ENCODE measurements at places on chromosomes 6 and 20. TPM values are rescaled to one million over a fixed set of nuclear protein-coding genes. Genes with fewer than 3 reads are reported as not detected.

Gene FOXP4
- polyA plus RNA-seq, result 48.4 TPM

Gene ZNF334
- polyA plus RNA-seq, result 44.9 TPM

Gene OR2H1
- polyA plus RNA-seq, result not detected

Gene GABRR1
- 1.3 TPM for polyA plus RNA-seq

Gene LY6G6C
- polyA plus RNA-seq, result 0.69 TPM

Gene SLC17A2
- 0.43 TPM for polyA plus RNA-seq

Gene ZBTB46
- polyA plus RNA-seq, result 16.8 TPM

Gene MGME1
- polyA plus RNA-seq, result 46.7 TPM

Gene PDE10A
- 19.6 TPM for polyA plus RNA-seq

Gene MOXD1
- polyA plus RNA-seq, result 182 TPM

DNA sequence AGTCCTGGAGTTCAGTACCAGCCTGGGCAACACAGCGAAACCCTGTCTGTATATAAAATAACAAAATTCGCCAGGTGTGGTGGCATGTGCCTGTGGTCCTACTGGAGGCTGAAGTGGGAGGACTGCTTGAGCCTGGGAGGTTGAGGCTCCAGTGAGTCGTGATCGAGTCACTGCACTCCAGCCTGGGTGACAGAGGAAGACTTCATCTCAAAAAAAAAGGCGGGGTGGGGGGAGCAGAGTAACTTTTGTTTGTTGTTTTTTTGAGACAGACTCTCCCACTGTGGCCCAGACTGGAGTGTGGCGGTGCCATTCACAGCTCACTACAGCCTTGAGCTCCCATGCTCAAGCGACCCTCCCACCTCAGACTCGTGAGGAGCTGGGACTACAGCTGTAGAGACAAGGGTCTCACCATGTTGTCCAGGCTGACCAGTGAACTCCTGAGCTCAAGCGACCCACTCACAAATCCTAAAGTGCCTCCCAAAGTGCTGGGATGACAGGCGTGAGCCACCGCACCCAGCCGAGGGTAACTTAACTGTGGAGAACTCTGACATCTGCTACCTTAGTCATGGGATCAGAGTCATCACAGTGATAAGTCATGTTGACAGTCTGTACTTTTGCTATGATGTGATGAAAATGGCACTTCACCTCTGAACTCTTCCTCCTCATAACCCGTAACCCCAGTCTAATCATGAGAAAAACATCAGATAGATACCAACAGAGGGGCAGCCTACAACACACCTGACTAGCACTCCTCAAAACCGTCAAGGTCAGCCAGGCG, 16.5 kb downstream of the PEDS1 start:
- no peak for DNase-seq

DNA sequence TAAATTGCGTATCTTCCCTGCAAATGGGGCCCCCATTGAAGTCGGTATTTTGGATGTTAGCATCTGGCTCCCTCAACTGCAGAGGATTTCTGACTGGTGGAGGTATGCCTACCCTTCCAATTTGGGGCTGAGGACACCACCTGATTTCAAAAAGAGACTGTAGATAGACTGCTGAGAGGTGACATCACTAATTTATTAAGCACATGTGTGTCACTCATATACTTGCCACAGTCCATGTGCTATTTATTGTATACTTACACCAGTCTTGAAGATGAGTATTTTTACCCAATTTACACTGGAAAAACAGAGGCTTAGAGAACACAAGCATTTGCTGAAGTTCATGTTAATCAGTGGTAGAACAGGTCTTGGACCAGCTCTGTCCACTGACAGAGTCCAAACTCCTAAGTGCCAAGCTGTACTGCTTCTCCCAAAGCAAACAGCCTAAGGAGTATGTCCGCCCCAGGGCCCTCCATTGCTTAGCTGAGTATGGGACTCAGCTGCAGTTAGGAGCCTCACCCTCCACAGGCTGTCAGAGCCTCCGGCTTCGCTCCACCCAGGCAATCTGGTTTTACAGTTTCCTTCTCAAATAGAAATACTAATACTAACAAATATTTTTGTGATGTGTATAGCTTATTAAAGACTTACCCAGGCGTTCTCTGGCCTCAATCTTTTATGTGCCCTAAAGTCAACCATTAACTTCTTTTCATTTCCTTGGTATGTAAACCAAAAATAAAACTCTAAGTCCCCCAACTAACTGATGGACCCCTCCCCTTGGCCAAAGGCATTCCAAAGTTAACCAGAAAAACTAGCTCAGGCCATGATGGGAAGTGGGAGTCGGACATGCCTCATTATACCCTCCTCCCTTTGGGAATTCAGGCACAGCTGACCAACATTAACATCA, 17.5 kb downstream of the RIN2 start:
- DNase-seq, result peak; percentile 66

GRCh38 chr20:25284131-25284601, 36.3 kb downstream of the PYGB start:
- no peak for DNase-seq

DNA sequence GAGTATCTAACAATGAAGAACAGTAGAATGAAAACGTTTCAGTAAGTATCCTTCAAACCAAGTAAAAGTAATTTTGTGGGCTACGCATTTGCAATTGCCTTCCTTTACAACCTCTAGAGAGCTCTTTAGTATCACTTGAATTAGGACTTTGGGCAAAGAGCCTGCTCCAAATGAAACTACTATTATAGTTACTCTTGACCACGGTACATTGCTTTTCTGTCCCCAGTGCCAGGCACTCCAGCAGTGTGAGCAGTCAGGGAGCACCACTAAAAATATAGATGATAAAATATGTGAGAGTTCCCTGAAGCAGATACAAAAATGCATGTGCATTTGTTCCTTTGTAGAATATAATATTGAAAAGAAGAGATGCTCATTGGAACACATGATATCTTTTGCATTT, 450.1 kb upstream of the MANEA start:
- no peak for DNase-seq

GRCh38 chr6:134684423-134684795, 265.5 kb downstream of the ALDH8A1 start:
- DNase-seq, result no peak

DNA sequence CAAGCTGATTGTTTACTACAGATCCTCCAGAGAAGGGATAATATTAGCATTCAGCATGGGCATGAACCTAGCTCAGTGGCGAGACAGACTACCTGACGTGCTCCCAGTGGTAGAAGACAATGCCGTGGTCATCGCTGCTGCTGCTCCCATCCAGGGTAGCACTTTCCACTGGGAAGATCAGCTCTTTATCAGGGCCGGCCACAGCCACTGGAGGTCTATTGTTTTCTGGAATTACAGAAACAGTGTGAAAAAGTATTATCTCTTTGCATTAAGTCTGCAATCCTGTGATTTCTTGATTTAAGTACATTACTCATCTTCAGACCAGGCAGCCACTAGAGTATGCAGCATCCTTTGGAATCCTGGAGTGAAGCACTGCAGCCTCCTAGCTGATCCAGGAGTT, 75.0 kb downstream of the ALDH5A1 start:
- DNase-seq, result no peak

GRCh38 chr6:25326960-25327359, 47.8 kb downstream of the CARMIL1 start:
- no peak for DNase-seq

DNA sequence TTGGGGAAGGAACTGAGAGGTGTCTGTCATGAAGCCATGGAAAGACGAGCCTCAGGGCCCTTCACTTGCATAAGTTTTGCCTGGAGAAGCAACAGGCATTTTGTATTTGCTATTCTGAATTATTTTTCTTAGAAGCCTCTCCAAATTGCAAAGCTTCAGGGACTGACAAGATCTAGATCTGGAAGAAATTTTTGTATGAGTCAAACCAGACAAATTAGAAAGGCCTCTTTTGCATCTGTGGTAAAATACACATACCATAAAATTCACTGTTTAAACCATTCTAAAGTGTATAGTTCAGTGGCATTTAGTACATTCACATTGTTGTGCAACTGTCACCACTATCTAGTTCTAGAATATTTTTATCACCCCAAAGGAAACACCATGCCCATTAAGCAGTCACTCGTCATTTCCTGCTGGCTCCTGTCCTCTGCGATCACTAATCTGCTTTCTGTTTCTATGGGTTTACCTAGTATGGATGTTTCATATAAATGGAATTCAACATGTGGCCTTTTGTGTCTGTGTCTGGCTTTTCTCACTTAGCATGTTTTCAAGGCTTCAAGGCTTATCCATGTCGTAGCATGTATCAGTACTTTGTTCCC, 269.1 kb downstream of the PHF3 start:
- no peak for DNase-seq

DNA sequence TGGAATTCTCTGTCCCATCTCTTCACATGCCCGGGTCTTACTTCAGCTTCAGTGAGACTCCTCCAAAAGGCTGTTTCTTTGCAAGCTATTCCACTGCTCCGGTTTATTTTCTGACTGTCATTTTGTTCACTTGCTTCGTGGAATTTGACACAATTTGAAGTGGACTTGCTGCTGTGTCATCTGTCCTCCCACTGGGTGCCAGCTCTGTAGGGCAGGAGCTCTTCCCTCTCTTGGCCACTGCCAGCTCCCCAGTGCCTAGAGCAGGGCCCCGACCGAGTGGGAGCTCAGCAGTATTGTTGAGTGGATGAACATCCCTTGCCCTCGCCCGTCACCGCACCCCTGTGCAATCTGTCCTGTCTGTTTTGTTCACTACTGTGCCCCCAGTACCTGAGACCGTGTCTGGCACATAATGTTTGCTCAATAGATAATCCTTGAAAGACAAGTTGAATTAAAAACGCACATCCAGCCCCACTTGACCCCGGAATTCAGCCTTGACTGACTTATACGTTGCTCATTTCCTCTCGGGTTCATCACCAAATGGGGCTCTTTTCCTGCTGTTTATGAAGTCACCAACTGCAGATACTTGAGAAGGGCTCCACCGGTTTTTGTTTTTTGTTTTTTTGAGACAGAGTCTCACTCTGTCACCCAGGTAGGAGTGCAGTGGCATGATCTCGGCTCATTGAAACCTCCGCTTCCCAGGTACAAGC, 170.3 kb upstream of the KCNG1 start:
- DNase-seq, result no peak

GRCh38 chr20:10280018-10280908, 61.6 kb downstream of the SNAP25 start:
- no peak for DNase-seq

GRCh38 chr6:3345836-3346235, 87.1 kb downstream of the PSMG4 start:
- no peak for DNase-seq

- DNase-seq, result peak; percentile 67
Observed at GRCh38 chr6:1864496-1864895, 254.8 kb downstream of the FOXC1 start.

DNA sequence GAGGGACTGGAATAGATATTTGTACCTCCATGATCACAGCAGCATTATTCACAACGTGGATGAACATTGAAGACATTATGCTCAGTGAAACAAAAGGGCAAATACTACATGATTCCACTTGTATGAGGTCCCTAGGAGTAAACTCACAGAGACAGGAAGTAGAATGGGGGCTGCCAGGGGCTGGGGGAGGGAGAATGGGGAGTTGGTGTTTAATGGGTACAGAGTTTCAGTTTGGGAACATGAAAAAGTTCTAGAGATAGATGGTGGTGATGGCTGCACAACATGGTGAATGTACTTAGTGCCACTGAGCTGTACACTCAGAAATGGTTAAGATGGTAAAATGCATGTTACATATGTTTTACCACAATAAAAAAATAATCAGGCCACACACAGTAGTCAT, 164.3 kb upstream of the RREB1 start:
- DNase-seq, result no peak

DNA sequence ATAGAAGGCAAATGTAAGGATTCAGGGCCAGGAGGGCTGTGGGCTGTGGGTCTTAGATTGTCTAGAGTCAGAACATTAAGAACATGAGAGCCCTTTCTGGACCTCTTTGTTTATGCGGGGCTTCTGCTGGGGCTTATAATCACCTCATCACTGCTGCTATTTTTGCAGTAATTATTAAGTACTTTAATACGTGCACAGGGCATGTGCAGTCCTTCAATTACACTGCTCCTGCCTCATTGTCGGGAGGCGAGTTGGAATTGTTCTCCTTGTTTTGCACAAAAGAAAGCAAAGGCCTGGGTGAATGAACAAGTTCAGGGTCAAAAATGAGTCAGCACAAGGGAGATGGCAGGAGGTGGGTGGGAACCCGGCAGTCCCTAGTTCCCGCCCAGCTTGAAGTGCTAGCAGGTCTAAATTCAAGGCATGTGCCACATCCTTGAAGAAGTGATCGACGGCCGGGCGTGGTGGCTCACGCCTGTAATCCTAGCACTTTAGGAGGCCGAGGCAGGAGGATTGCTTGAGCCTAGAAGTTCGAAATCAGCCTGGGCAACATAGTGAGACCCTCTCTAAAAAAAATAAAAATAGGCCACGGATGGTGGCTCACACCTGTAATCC, 34.4 kb upstream of the PTPN1 start:
- no peak for DNase-seq

GRCh38 chr6:107621229-107621937, 131.5 kb downstream of the SOBP start:
- DNase-seq, result no peak

DNA sequence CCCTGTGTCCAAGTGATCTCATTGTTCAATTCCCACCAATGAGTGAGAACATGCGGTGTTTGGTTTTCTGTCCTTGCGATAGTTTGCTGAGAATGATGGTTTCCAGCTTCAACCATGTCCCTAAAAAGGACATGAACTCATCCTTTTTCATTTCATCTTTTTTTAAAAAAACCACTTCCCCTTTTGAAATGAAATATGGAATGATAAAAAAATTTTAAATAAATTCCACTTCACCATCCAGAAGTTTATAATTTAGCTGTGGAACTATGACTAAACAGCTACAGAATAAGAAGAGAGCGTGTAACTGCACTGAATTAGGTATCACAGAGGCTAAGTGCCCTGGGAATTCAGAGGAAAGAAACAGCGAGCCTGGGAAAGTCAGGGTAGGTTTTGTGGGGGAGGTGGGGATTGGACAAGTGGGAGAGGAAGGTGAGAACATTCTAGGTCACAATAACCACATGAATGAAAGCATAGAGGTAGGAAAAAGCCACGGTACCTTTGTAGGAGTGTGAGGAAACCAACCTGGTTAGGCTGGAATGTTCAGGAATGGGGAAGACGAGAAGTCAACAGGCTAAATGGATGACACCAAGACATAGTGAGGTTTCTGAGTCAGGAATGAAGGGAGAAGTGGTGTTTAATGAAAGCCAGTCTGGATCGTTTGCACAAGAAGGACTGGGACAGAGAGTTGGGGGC, 11.0 kb downstream of the TRIM10 start:
- DNase-seq, result no peak

- DNase-seq, result peak; percentile 88
Observed at GRCh38 chr20:63858393-63859165, 2.7 kb upstream of the ABHD16B start.

GRCh38 chr6:69072796-69073195, 437.7 kb downstream of the ADGRB3 start:
- DNase-seq, result no peak

DNA sequence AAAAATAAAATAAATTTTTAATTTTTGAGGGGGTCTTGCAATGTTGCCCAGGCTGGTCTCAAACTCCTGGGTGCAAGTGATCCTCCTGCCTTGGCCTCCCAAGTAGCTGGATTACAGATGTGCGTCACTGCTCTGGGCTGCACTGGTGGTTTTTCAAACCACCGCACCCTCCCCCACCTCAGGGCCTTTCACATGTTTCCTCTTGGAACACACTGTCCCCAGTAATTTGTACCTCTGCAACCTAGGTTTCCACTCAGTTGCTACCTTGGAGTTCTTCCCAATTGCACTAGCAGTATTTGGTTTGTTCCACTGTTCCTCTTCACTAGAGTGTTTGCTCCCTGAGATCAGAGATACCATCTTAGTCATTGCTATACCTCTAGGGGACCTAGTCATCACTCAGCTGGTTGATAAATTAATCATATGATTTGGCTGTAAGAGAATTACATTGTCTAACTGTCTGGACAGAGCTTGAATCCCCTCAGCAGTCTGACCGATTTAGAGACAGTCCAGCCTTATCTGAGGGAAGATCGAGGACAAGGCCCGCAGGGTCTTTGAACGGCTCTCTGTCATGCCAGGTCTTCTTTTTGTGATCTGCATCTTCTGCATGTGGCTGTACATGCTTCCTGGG, 32.0 kb downstream of the CEP43 start:
- no peak for DNase-seq
